ENCODE measurements at places on chromosomes 2 and 18. TPM values are rescaled to one million over a fixed set of nuclear protein-coding genes. Genes with fewer than 3 reads are reported as not detected.

GALNT5 gene
- polyA plus RNA-seq = 8.3 TPM

CIB4 gene
- not detected for polyA plus RNA-seq

NEU2 gene
- not detected for polyA plus RNA-seq

UGT1A7 gene
- polyA plus RNA-seq = 0.87 TPM

GPC1 gene
- polyA plus RNA-seq = 46.6 TPM

GPBAR1 gene
- polyA plus RNA-seq = 0.10 TPM

EFR3B gene
- polyA plus RNA-seq = 0.09 TPM

RUFY4 gene
- not detected for polyA plus RNA-seq

G6PC2 gene
- polyA plus RNA-seq = not detected

ZNF892 gene
- polyA plus RNA-seq = 1.6 TPM

PROM2 gene
- 16.8 TPM for polyA plus RNA-seq

SETBP1 gene
- polyA plus RNA-seq = 3.3 TPM

ANKMY1 gene
- 2.5 TPM for polyA plus RNA-seq

CNGA3 gene
- polyA plus RNA-seq = 0.01 TPM

LYPD1 gene
- polyA plus RNA-seq = 0.02 TPM

ZNF385B gene
- 0.05 TPM for polyA plus RNA-seq

TMEM200C gene
- polyA plus RNA-seq = not detected

KCNF1 gene
- polyA plus RNA-seq = 0.08 TPM

C2orf66 gene
- polyA plus RNA-seq = 0.32 TPM

SCTR gene
- polyA plus RNA-seq = not detected

LINC00305 gene
- not detected for polyA plus RNA-seq

CPS1 gene
- polyA plus RNA-seq = 33.0 TPM

ADRA2B gene
- 0.02 TPM for polyA plus RNA-seq
